Naive thymus-derived CD4-positive, alpha-beta T cell (primary cell): ENCODE measurements at places on chromosomes 1 and 21. TPM values are rescaled to one million over a fixed set of nuclear protein-coding genes. Genes with fewer than 3 reads are reported as not detected.

GRCh38 chr1:114976891-114977290, 52.7 kb upstream of the TSHB start:
- DNase-seq = no peak

DNA sequence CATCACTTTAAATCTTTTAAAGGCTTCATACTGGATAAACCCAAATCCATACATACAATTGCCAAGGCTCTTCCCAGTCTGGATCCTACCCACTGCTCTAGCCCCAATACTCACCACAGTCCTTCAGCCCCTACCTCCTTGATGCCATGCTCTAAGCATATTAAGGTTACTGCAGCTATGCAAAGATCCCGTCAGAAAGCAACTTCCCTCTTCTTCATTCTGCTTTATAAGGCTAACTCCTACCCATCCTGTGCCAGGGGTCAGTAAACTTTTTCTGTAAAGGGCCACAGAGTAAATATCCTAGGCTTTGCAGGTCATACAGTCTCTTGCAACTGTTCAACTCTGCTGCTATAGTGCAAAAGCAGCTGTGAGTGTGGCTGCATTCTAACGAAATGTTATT, 34.3 kb upstream of the MTF1 start:
- DNase-seq = no peak

DNA sequence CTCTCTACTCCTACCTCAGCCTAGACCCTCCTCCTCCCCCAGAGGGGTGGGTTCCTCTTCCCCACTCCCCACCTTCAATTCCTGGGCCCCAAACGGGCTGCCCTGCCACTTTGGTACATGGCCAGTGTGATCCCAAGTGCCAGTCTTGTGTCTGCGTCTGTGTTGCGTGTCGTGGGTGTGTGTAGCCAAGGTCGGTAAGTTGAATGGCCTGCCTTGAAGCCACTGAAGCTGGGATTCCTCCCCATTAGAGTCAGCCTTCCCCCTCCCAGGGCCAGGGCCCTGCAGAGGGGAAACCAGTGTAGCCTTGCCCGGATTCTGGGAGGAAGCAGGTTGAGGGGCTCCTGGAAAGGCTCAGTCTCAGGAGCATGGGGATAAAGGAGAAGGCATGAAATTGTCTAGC, 21.6 kb upstream of the VPS13D start:
- DNase-seq = no peak

DNA sequence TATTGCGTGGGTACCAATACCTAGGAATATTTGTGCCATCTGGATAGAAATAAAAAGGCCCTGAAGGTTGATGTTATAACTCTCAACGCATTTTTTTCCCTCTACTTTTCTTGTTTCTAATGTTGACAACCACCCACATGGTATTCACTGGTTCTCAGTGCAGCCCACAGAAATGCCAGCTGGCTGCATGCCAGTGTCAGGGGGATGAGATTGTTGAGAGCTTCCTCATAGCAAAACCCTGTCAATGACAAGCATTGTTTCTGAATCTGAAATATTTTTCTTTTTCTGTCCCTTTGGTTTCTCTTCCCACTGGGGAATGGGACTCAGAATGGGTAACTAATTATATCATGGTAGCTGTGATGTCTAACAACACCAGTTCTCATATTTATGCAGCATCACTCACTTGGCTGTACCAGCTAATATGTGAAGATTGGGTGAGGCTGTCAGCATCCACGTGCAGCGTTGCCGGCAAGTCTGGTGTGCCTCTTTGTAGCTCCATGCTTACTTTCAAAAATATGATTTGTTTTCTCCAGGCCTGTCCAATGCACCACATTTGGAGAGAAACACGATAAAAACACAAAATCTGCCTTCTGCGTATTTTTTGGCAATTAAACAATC, 284.6 kb downstream of the PTBP2 start:
- no peak for DNase-seq

DNA sequence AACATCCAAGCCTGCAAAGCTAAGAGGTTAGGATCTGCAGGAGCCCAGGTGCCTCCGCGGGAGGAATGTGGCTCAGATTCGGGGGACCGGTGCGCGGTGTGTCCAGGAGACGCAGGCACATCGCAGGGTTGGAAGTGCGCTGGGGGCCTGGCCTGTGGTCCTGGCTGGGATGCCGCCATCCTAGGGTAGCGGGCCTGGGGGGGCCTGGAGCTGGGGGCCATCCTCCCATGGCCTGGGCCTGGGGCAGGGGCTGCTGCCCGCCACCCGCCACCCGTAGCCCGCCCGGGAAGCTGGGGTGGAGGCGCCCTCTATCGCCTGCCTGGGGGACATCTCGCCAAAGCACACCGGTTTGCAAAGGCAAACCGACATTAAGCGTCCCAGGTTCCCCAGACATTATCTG, 170.6 kb upstream of the ARHGEF16 start:
- no peak for DNase-seq

- peak; percentile 88 for DNase-seq
These were observed 28.4 kb downstream of the TMCC2 start for GRCh38 chr1:205255941-205256780.

GRCh38 chr21:33063907-33064622, 5.9 kb upstream of the OLIG1 start:
- no peak for DNase-seq

- DNase-seq = no peak
These were observed 2.4 kb downstream of the SSX2IP start for GRCh38 chr1:84687714-84688462.

GRCh38 chr1:209576392-209577197, 6.9 kb upstream of the CAMK1G start:
- DNase-seq = peak; percentile 62

DNA sequence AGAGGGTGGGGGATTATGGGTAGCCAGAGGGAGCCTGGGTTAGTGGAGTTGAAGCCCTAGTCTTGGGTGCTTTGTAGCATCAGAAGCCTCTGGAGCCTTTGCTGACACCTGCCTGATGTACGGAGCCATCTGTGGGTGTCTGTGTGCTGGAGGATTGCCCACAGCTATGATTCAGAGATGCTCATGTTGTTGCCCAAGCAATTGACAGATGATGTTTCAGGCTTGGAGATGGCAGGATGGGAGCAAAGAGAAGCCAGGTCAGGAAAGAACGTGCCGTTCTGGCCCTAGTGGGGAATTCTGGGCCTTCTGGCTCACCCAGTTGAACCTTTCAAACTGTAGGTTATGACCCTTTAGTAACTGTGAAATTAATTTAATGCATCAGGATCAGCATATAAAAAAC, 27.6 kb downstream of the COQ8A start:
- no peak for DNase-seq

DNA sequence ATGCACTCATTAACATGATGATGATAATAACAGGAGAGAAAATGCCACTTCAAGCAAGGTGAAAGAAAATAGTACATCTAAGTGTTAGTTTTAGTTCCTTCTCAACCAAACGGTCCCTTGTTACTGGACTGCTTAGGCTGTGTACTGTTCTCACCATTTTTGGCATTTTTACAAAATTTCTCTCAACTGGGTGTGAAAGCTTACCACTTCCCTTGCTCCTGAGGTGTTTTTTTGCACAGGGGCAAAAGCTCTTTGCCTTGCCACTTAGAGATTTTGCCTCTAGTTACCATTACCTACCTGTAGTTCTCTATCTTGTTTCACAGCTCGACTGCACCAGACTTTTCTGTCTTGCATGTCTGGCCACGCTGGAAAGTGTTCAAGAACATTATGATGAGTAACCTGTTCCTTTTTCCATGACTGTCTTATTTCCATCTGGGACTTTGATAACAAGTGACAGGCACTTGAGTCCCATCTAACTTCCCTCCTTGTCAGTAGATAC, 10.7 kb downstream of the NEK7 start:
- DNase-seq = peak; percentile 26

- no peak for DNase-seq
These were observed 73.7 kb downstream of the LRRC8C start for GRCh38 chr1:89706700-89707012.

GRCh38 chr1:53120659-53121058, 21.8 kb downstream of the SLC1A7 start:
- no peak for DNase-seq

GRCh38 chr1:22297999-22298398, 153.7 kb upstream of the ZBTB40 start:
- no peak for DNase-seq

- DNase-seq = peak; percentile 68
These were observed 681 bp upstream of the UBXN10 start for GRCh38 chr1:20184997-20185833.

GRCh38 chr1:207101720-207102119, 2.3 kb upstream of the C4BPA start:
- no peak for DNase-seq

DNA sequence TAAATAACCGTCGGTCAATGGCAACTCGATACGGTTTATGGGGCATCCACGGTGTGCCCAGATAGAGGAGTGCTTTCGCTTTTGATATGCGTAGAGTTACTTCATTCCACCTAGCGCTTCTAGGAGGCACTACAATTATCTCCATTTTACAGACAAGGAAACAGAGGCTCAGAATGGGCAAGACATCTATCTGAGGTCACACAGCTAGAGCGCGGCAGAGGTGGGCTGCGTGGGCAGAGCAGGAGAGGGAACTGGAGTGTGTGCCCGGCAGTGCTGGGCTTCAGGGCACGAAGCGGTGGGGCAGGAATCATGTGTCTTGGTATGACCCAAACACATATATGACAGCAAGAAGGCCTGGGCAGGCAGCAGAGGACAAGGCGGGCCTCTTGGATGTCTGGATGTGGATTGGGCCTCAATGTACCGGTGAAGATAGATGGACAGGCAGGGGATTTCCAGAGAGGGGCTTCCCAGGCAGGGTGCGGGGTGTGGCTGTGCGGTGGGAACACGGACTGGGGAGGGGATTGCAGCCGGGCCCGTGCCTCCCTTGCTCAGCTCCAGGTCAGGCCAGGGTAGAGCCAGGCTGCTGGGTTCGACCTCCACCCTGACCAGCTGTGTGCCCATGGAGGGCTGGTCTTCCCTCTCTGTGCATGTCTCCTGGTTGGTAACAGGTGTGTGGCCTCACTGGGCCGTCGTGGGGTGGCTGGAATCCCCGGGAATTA, 21.2 kb downstream of the TP73 start:
- no peak for DNase-seq

GRCh38 chr1:201334325-201335173, 42.9 kb downstream of the TNNT2 start:
- DNase-seq = no peak

DNA sequence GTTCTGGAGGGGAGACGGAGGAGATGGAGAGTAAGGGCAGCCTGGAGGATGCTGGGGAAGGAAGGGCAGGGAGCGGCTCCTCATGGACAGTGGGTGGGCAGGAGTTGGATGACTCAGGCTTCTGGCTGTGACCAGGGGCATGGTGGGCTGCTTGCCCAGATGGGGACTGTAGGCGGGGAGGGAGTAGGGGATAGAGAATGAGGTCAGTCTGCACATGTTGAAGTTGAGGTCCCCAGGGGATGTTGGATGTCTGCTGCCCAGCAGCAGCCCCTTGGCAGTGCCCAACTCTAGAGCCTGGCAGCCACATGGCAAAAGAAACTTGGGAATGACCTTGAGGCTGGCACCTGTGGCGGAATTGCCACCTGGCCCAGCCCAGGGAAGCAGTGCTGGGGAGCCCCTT, 6.4 kb downstream of the SELENON start:
- DNase-seq = no peak

DNA sequence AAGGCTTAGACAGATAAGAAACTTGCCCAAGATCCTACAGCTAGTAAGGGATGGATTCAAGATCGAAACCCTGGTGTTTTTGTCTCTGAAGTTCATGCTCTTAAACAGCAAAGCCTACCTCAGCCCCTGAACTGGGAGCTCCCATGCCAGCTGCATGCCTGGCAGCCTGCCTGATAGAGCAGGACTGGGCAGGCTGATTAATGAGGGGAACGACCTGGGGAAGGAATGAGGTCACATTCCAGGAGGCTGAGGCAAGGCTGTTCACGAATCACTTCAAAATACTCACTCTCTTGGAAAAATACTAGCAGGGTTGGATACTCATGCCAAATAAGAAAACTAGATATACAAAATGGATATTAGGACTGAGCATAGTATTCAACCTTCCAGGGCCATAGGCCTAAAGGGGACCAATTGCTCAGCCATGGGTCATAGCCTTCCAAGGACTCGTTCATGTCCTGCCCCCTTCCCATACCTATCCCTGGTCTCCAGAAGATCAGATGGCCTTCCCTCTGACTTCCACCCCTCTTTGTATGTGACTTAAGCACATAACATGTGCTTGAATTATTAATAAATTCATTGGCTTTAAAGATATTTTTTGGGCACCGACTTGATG, 15.6 kb upstream of the TACSTD2 start:
- no peak for DNase-seq

DNA sequence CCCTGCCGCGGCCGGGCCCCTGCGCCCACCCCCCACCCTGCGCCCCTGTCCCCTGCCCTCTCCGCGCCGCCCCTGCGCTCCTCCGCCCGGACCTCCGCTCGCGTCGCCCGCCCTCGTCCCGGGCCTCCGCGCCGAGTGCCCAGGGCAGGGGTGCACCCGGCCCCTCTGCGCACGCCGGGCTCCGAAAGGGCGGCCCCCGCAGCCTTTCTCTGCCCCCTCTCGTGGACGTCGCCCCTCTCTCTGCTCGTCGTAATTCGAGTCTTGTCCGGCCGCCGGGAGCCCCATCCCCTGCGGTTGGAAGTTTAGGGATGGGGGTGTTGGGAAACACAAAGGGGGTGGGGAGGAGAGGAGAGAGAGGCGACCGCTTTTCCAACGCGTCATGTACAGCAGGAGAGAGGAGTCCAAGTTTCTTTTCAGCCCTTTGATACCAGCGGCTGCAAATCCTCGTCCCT, 407 bp downstream of the GALNT2 start:
- peak; percentile 23 for DNase-seq

DNA sequence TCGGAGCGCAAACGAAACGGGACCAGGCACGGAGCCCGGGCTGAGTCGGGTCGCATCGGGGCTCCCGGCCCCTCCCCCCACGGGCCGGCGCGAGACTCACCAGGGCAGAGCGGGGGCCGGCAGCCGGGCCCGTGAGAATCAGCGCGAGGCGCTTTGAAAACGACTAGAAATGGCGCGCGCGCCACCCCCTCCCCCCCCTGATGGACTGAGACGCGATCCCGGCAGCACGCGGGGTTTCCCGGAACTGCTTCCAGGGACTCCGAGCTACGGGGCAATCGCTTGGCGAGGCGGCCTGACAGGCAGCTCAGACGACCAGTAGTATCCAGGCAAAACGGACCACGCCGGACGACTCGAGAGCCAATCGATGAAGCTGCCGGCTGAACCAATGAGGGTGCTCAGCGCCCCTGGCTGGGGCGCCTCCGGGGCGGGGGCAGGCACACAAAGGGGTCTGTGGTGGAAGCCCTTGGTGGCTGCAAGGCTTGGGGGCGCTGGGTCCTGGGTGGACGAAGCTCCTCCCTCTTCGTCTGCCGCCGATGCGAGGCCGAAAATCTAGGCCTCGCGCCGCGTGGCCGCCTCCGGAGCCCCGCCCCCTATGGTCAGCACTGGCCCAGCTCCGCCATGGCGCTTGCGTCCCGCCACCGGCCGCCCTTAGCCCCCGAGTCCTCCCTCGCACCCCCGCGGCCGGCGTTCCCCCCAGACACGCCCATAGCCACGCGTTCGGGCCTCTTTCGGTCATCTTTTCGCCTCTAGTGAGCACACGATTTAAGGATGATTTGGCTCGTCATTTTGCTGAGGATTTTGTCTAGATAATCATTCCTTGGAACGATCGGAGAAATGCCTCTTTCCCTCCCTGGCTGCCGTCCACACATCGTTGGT, at the start of gene HNRNPR:
Gene HNRNPR, minus strand, starts transcription at position 174 of the 876 bp plus-strand sequence. CDS start 3,276 bp downstream, outside the sequence.
- peak; percentile 96 for DNase-seq

The LCE3E gene
- total RNA-seq = not detected in 2 replicates

The CSMD2 gene
- total RNA-seq = not detected

The NPPA gene
- total RNA-seq = not detected in 2 replicates

The SPATA17 gene
- not detected for total RNA-seq

The TAS1R3 gene
- 1.1 TPM in 2 replicates for total RNA-seq

The LCE2B gene
- not detected for total RNA-seq

The C8A gene
- not detected in 2 replicates for total RNA-seq

The CRB1 gene
- not detected in 2 replicates for total RNA-seq

The PRKAB2 gene
- 10.2 TPM for total RNA-seq

The CFAP45 gene
- 0.87 TPM for total RNA-seq
